ENCODE measurements at places on chromosomes 4 and X.

- no peak for DNase-seq
Measured at GRCh38 chr4:81431971-81432370, 39.7 kb downstream of the RASGEF1B start.

- DNase-seq, result no peak
Measured at GRCh38 chrX:37895795-37896510, 48.6 kb upstream of the DYNLT3 start.

DNA sequence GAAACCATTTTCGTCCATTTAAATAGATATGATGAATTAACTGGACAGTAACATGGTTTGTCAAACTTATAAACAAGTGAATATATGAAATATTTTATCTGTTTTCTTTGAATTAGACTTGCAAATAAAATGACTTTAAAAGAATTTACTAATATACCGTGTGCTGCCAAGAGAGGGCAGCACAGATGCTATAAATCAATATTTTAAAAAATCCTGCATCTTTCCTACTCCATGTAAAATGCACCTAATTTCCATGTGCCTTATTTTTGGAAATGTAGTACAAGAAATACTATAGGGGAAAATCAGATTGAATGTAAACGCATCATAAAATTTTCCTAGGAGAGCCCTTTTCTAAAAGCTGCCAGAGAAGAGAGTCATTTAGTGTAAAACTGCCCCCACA is 62.2 kb downstream of the PRKX start:
- DNase-seq, result no peak

GRCh38 chr4:2848449-2848848 is 4.8 kb downstream of the ADD1 start:
- no peak for DNase-seq

DNA sequence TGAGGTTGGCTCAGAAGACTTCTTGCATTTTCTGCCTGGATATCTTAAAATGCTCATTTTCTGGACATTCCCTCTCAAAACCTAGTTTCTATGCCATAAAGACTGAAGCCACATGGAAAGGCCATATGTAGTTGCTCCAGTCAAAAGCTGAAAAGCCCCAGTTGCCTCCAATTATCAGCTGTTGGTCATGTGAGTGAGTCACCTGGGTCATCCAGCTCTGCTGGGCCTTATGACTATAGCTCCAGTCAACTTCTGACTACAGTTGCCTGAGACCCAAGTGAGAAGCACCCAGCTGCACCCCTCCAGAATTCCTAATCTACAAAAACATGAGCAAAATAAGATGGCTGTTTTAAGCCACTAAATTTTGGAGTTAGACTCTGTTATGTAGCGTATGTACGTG is 41.9 kb downstream of the HELQ start:
- no peak for DNase-seq

DNA sequence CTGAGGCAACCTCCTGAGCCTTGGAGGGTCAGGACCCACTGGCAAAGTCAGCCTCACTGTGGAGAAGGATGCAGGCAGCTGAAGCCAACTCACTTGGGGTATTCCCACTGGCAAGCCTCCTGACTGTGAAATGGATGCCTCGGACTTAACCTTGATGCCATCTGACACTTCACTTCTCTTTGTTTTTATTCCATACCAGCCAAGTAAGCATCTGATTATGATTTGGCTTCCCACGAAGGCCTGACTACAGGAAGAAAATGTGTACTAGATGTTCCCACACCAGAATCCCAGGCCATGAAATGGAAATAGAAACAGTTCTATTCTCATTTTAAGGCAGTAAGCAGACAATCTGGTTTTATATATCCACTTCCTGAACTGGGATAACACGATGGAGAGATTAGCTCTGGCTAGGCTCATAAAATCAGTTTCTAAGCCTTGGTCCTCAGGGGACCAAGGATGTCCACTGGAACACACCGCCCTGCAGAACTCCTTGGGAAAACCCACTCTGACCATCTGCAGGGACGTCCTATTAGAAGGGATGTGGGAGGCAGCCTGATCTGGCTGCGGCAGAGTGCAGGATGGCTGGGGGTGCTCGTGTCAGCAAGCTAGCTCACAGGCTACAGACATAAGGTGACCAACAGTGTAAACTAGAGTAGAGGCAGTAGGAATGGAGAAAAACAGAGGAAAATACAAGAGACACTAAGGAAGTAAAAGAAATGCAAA is 89.3 kb downstream of the TSPAN5 start:
- no peak for DNase-seq

Measured in NCI-H2029 treated with DMSO at 0.1 percent for 48 hours (cell line).